ENCODE measurements at places on chromosomes 4 and X.

DNA sequence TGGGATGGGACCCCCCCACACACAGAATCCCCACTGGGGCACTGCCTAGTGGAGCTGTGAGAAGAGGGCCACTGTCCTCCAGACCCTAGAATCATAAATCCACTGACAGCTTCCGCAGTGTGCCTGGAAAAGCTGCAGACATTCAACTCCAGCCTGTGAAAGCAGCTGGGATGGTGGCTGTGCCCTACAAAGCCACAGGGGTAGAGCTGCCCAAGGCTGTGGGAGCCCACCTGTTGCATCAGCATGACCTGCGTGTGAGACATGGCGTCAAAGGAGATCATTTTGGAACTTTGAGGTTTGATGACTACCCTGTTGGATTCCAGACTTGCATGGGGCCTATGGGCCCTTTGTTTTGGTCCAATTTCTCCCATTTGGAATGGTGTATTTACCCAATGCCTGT, 22.3 kb downstream of the AIMP1 start:
- no peak for DNase-seq

DNA sequence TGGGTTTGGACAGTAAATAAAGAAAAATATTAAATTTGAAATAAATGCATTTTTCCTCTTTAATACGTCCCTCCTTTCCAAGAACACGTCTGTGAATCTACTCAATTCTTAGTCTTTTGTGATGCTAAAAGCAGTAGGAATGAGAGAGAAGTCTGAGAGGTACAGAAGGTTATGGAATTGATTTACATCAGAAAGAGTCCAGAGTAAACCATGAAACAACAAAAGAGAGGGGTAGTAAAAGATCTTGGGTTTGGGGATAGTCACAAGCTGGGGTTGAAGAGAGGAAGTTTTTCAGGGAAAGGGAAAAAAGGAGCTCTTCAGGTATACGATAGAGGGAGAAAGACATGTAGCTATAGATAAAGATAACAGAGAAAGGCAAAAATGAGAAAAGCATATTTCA, 215.4 kb downstream of the RAB28 start:
- DNase-seq: no peak

- no peak for DNase-seq
These were observed 1337.1 kb upstream of the PABPC4L start for GRCh38 chr4:135538698-135539097.

GRCh38 chr4:120052856-120053255, 13.8 kb downstream of the MAD2L1 start:
- DNase-seq: no peak

GRCh38 chr4:97593248-97593647, 550.0 kb downstream of the STPG2 start:
- no peak for DNase-seq

DNA sequence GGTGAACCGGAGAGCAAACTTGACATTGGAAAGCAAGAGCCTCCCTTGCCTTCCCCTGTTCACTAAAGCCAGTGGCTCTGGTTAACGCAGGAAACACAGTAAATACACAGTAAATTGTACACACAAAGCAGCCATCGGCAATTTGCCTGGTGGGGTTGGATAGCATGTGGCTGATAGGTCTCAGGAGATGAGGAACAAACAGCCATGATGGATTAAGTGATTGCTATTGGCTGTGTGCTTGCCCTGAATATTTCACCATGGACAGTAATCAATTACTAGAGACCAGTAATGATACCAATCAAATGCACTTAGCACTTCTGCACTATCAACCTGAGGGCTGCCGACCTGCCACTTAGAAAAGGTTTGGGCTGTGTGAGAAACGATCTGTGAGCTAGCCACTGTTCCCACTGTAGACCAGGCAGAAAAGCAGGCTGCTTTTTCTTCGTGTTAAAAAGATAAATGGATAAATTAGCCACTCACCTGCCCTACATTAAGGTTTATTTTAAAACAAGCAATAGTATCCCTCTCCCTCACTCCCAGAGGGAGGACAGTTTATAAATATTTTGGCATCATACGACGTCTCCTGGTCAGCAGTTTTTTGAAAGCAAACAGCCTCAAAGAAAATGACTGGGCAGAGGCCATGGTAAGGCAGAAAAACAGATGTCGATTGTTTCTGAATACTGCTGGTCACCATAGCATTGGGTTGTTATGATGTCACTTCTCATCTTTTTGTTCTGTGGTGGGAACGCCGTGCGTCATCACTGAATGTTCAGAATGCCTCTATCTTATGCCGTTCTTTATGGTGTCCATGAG, 167.1 kb downstream of the MAML3 start:
- DNase-seq: no peak

DNA sequence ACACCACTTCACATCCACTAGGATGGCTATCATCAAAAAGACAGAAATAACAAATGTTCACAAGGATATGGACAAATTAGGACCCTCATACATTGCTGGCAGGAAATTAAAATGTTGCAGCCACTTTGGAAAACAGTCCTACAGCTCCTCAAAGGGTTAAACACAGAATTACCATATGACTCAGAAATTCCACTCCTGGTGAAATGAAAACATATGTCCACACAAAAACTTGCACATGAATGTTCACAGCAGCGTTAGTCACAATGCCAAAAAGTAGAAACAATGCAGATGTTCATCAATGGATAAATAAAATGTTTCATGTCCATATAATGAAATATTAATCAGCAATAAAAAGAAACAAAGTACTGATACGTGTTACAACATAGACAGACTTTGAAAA, 15.1 kb downstream of the S100G start:
- DNase-seq: no peak

DNA sequence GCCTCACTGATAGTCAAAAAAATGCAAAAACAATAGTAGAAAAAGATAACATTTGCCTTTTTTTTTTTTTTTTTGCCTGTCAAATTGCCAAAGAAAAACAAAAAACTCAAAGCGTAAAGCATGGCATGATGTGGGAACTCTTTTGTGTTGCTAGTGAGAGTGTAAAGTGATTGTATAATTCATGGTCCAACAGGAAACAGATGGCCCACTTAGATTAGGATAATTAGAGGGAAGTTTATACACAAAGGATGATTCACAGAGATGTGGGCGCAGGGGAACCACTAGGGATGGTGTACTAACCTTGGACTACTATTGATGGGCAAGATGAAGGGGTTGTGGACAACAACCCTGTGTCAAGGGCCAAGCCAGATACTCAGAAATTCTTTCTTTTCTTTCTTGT, 16.4 kb downstream of the MCUB start:
- DNase-seq: no peak

GRCh38 chr4:555566-556275, 20.4 kb downstream of the TMEM271 start:
- DNase-seq: no peak

- DNase-seq: no peak
These were observed 14.2 kb upstream of the ADD1 start for GRCh38 chr4:2829321-2829932.

DNA sequence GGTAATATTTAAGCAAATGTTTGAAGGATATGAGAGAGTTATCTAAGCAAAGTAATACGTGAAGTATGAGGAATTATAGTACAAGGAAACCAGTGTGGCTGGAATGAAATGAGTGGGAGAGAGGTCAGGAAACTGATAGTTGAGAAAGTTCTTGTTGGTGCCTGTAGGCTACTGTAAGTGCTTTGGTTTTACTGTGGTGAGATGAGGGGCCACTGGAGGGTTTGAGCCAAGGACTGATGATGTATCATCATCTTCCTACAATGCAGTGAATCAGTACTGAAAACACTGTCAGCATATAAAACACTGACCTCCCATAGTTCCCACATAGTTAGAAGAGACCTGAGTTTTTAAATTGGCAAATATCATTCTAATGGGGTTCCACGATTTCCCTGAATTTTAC, 367.5 kb upstream of the CTSO start:
- no peak for DNase-seq

GRCh38 chr4:25900310-25900709, 13.7 kb upstream of the SMIM20 start:
- DNase-seq: no peak

- DNase-seq: no peak
These were observed 768 bp downstream of the MID2 start for GRCh38 chrX:107826238-107827029.

DNA sequence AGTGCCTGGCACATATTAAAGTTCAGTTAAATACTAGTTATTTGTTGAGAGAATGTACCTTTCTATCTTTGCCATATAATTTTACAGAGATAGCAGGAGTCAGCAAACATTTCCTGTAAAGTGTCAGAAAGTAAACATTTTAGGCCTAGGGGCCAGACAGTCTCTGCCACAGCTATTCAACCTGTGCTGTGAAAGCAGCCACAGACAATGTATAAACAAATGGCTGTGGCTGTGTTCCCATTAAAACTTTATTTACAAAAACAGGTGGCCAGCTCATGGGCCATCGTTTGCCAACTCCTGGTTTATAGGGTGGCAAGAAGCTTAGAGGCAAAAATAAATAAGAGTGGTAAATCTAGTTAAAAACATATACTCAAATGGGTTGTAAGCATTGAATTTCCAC, 34.0 kb upstream of the BRS3 start:
- no peak for DNase-seq

- DNase-seq: no peak
These were observed 37.5 kb upstream of the TMEM150C start for GRCh38 chr4:82599336-82599735.

DNA sequence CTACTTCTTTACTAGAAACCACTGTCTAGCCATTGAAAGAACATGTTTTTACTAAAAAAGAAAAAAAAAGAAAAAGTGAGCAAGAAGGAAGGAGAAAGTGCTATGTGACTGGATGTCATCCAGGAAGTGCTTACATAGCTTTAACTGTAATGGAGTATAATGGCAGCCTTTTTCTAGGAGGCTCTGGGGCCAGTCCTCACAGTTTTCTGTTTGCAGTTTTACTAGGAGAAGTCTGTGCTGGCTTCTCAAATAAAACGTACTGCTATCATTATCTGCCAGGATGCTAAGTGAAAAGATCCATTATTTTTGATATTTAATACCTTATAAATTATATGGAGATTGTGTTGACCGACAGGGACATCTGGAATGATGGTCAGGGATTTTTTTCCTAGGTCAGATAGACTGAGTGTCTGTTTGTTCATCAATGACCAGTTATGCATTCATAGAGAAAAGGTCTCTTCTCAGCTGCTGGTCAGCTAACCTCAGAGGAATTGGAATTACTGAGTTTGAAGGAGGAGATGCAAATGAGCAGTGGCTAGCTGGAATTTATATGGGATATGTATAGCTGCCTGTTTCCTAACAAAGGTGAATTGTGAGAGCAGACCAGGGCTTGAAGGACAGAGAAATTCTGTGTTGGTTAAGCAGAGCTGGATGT, 21.7 kb downstream of the LPAR4 start:
- DNase-seq: no peak

- DNase-seq: no peak
These were observed 7.7 kb downstream of the S100P start for GRCh38 chr4:6701371-6701770.

DNA sequence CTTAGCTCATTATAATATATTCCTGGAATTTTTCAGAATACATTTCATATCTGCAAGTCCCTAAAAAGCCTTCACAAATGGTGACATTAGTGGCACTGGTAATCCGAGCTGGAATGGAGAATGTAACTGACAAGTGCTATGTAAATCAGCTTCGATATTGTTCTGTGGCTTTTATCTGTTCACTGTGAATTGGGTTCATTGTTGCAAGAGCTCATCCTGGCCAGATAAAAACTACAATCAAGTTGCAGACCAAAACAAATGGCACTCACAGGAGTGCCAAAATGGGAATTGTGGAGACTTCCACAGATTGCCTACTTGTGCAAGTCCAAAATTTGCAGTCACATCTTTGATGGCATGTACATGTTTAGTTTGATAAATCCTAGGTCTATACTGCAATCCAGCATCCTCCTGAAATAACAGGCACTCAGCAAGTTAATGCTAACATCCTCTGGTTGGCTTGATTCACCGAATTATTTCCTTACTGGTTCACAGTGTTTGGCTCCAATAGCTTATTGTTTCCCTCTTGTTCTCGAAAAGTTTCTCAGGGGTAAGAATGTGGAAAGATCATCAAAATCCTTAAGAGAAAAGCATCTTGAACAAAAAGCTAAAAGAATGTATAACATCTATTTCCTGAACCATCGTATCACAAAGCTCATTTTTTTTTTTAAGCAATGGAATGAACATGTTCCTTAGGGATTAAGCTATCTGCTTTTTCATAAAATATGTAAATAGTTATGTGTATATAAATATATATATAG, 904.9 kb downstream of the CENPC start:
- DNase-seq: no peak

GRCh38 chrX:124395145-124395880, 49.0 kb downstream of the SH2D1A start:
- no peak for DNase-seq

Data from stimulated activated CD4-positive, alpha-beta T cell treated with anti-CD3 and anti-CD28 coated beads, Interleukin-1b, Interleukin-23, amount 100 ng/mL, for 1 hour (primary cell).